ENCODE measurements at places on chromosomes 4 and X.

DNA sequence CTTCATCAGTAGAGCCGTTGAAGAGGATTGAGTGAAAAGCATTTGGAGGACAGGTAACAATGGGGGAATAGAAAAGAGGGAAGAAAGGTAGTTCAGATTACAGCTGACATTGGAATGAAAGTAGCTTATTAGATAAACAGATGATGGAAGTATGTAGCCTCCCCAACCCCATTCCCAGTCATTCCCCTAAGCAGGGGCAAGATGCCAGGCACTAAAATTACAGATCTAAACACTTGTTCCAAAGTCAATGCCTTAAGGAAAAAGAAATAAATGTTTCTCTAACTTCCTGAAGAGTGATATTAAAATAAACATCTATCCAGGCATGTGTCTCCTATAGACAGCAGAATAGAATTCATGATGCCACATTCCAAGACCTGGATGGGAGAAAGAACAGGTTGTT, 350.8 kb downstream of the PDGFC start:
- no peak for DNase-seq

DNA sequence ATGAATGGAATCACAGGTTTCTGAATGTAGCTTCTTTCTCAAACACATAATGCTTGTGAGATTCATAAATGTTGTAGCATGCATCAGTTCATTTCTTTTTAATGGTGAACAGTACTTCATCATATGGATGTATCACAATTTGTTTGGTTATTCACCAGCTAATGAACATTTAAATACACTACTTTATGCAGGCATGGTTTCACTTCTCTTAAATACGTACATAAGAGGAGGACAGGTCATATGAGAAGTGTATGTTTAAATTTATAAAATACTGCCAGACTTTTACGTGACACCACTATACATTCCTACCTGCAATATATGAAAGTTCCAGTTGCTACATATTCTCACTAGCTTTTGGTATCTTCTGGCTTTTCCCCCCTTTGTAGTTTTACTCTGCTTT, 65.4 kb downstream of the ANKRD17 start:
- DNase-seq: peak; percentile 10

DNA sequence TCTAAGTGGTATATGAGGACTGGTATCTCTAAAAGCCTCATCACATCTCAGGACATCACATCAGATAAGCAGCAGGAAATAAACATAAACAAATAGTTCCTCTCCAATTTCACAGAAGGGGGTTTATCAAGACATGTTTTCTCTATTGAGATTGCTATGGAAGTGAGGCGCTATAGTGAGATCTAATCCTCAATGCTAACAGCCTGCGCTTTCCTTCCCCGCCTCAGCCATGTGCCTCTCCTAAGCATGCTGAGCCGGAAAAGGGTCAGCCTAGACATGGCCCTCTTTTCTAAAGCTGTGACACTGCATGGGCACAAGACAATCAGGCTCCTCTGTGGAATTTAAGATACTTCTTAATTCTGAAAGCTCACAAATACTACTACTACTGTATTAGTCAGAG, 286.1 kb downstream of the INPP4B start:
- no peak for DNase-seq

- no peak for DNase-seq
These were observed 22.3 kb upstream of the MAOA start for GRCh38 chrX:43633757-43634156.

DNA sequence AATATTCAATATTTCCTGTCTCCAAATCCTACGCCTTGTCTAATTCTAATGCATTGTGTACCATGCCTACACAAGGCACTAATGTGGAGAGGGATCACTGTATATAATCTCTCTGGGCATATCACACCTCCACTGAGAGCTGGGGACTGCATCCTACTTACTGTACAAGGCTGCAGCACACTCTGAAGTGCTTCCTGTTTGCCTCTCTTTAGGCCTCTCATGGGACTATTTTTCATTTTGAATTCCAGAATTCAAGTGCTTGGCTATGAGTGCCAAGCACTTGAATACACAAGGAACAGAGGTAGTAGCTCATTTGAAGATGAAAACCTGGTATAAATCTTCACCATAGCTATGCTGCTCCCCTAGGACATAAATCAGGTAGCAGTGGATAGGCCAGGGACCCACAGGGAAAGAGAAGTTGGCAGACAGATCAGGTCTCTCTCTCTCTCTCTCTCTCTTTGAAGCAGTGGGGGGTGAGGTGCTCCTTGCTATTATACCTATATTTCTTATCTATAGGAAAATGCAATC, 229.7 kb upstream of the MBNL3 start:
- no peak for DNase-seq

DNA sequence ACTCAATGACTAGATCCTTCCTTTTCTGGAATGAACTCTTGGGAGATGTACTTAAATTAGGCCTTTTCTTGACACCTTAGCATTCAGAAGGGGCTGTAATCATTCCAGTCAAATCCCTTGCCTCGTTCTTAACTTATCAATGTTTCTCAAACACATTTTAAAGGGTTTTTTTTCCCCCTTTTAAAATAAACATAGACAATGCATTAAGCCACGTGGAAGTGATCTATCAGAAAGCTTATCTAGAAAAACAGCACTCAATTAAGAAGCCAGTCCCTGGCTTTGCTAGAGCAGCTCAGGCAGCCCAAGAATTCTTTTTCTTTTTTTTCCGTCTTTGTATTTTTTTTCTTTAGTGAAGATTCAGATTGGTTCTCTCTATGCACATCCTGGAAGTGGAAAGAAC, 118.2 kb downstream of the PCDH7 start:
- DNase-seq: no peak

GRCh38 chr4:128227991-128228571, 59.5 kb downstream of the PGRMC2 start:
- no peak for DNase-seq

- DNase-seq: no peak
These were observed 29.1 kb downstream of the UGDH start for GRCh38 chr4:39497909-39498726.

DNA sequence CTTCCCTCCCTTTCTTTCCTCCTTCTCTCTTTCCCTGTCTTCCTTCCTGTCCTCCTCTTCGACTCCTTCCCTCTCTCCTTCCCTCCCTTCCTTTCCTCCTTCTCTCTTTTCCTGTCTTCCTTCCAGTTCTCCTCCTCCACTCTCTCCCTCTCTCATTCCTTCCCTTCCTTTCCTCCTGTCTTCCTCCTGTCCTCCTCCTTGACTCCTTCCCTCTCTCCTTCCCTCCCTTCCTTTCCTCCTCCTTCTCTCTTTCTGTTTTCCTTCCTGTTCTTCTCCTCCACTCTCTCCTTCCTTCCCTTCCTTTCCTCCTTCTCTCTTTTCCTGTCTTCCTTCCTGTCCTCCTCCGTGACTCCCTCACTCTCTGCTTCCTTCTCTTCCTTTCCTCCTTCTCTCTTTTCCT, 5.3 kb upstream of the PUDP start:
- DNase-seq: no peak

- no peak for DNase-seq
These were observed 191.9 kb downstream of the PPP1R2C start for GRCh38 chrX:42585842-42586621.

GRCh38 chr4:69497886-69498395, 2.2 kb upstream of the UGT2B4 start:
- no peak for DNase-seq

GRCh38 chr4:98778206-98778605, 119.8 kb upstream of the TSPAN5 start:
- no peak for DNase-seq

- no peak for DNase-seq
These were observed 180.9 kb downstream of the RASL11B start for GRCh38 chr4:53043055-53043454.

DNA sequence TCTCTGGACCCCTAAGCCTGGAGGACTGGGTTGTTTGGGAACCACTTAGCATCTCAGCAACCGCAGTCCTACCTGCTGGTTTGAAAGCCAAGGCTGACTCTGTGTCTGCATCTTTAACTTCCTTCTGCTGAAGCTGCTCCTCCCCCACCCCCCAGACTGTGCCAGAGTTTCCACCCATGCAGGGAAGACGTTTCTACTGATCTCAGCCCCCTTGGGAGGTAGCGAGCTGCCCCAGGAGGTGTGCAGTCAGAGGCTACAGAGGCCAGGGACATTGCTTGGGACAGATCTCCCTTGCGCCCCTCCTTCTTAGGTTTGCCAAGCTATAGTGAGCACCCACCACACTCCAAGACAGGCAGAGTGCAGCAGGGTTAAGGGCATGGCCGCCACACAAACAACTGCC, 4.7 kb upstream of the FATE1 start:
- no peak for DNase-seq

DNA sequence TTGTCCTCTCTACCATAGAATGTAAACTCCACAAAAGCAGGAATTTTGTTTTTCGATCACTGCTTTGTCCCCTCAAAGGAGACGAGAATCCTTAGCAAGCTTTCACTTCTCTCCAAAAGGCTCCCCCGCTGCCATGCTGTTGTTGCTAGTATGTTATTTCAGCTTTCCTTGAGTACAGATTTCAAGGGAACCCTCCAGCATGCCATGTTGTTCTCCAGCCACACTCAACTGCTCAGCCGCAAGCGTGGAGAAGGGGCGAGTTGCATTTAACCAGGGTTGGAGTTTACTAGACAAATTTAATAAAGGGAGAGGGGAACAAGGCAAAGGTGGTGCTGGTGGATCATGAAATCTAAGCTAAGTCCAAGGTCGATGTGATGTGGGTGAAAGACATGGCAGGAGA, 23.1 kb downstream of the NSDHL start:
- no peak for DNase-seq

DNA sequence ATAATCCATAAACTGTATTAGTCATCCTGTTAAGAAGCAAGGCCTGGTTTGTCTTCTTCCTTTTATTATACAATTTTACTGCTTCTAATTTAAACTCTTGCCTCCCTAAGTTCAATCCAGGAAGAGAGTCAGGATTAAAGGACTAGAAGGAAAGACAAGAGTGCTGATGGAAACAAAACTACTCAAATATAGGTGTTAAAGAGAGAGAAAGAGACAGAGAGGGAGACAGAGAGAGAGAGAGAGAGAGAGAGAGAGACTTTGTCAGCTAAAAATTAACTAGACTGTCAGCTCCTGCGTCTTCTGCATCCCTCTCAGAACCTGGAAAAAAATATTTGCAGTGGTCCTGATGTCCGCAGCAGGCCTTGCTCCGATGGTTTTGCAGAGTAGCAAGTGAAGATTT, 13.5 kb upstream of the FGG start:
- DNase-seq: no peak

- peak; percentile 17 for DNase-seq
These were observed 20.7 kb upstream of the CSN1S1 start for GRCh38 chr4:69910016-69910782.

- DNase-seq: no peak
These were observed 75.0 kb downstream of the ZFYVE28 start for GRCh38 chr4:2343476-2343875.

DNA sequence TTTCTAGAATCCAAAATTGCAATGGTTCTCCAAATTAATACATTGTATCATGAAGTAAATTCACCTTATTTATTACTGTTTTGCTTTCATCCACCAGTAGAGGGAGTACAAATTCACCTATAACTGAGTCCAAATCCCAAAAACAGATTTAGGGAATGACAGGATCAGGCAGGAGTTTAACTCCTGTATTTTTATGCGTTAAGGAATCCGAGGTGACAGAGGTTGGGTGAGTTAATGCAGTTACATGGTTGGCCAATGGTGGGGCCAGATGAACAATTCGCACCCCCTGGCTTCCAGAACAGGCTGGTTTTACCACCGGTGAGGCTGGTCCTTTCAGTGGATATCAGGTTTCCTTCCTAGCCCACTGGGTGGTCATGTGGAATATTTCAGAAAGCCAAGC, 82.4 kb downstream of the MTNR1A start:
- DNase-seq: no peak

DNA sequence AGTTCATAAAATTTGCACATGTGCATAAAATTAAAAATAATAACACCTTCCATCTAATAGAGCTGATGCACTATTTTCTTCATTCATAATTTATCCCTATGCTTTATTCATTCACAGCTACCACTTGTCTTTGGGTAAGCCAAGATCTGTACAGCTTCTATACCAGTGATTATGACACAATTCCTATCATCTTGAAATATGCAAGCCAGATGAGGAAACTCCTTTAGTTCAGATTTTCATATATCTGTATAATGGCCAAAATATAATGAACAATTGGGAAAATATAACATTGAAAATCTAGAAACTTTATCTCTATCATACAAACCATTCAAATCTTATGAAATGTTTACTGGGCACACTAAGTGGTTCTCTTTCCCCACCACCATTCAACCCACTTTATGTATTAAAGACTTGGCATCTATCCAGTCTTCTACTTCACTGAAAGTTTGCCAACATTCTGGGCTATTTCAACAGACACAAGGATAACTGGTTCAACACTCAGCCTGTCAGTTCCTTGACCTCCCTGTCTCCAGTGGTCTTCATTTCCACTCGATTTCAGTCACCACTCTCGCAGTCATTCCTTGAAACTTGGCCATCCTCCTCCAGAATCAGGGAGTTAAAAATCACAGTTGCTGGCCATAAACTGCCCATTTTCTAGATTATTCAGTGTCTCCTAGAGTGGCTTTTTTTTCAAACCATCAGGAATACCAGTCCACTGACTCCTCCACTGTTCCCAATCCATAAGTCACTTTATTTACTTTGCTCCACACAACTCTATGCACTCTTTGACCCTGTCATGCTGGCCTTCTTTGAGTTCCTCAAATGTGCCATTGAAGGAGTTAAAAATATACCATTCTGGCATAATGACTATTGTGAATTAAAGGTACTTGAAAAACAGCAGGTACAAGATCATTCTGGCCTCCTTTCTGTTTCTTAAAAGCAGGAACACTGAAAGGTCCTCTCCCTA, 85.5 kb downstream of the CAMK2D start:
- no peak for DNase-seq

- DNase-seq: no peak
These were observed 176.7 kb upstream of the FAT1 start for GRCh38 chr4:186900232-186900900.

- DNase-seq: no peak
These were observed 76.8 kb downstream of the RTL5 start for GRCh38 chrX:72054779-72055489.

DNA sequence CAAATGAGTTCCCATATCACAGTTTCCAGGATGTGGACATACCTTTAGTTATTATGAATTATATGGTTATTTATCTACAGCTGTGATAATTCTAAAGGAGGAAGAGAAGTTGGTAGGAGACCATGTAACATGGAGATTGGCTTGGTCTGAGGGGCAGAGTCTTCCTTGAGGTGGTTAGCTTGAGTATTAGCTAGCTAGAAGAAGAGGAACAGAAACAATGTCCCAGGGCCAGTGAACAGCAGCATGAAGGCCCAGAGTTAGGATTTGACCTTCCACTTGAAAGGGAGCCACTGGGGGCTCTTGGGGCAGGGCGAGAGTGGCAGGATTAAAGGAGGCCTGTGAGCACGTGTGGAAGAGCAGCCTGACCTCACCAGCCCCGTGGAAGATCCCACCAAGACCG, 5.6 kb upstream of the JAKMIP1 start:
- no peak for DNase-seq

- DNase-seq: no peak
These were observed 6.6 kb downstream of the OCIAD2 start for GRCh38 chr4:48899950-48900349.

GRCh38 chr4:108527723-108528122, 92.7 kb upstream of the RPL34 start:
- no peak for DNase-seq

Data from GM13977 (cell line).